ENCODE measurements at places on chromosomes 1 and 21. TPM values are rescaled to one million over a fixed set of nuclear protein-coding genes. Genes with fewer than 3 reads are reported as not detected.

Gene APOBEC4
- polyA plus RNA-seq, result not detected

Gene CFHR2
- polyA plus RNA-seq, result not detected

Gene ZNF670
- polyA plus RNA-seq, result 2.6 TPM

Gene F5
- 0.26 TPM for polyA plus RNA-seq

Gene WNT3A
- not detected for polyA plus RNA-seq

Gene OR10J1
- polyA plus RNA-seq, result not detected

Gene ERICH3
- polyA plus RNA-seq, result 0.08 TPM

Gene HAO2
- polyA plus RNA-seq, result not detected

Gene RSPO1
- polyA plus RNA-seq, result not detected

Gene TFF2
- not detected for polyA plus RNA-seq

DNA sequence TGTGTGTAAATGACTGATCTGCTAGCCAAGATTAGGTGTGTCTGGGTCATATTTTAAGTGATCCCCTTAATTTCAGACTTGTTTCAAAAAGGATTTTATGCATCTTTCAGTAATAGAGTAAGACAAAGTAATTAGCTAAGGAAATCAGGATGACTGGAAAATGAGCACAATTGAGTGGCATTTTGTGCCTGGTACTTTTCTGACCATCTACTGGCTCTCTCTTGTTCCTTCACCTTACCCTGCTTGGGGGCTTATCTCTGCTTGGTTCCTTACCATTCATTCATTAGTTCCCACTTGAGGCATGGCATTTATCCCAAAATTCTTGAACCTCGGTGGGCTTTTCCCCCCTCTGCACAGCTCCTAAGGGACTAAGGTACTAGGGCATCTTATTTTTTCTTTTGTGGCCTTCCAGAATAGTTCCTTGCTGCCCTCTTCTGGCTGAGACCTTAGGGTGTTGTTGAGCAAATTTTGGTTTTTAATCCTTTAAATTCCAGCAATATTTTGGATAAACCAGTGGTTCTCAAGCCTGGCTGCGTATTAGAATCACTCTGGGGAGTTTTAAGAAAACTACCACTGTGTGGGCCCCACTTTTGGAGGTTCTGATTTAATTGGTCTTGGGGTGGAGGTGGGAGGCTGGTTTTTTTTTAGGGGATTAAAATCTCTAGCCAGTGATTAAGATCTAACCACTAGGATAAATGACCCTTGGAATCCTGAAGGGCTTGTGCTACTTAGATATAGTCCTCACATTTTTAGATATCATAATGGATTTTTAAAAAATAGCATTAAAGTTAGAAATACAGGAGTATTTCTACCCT is 50.8 kb downstream of the HS2ST1 start:
- no peak for DNase-seq

- DNase-seq, result no peak
Observed at GRCh38 chr1:70966018-70966638, 81.5 kb downstream of the PTGER3 start.

GRCh38 chr1:213905344-213905743 is 82.4 kb upstream of the PROX1 start:
- DNase-seq, result peak; percentile 45

DNA sequence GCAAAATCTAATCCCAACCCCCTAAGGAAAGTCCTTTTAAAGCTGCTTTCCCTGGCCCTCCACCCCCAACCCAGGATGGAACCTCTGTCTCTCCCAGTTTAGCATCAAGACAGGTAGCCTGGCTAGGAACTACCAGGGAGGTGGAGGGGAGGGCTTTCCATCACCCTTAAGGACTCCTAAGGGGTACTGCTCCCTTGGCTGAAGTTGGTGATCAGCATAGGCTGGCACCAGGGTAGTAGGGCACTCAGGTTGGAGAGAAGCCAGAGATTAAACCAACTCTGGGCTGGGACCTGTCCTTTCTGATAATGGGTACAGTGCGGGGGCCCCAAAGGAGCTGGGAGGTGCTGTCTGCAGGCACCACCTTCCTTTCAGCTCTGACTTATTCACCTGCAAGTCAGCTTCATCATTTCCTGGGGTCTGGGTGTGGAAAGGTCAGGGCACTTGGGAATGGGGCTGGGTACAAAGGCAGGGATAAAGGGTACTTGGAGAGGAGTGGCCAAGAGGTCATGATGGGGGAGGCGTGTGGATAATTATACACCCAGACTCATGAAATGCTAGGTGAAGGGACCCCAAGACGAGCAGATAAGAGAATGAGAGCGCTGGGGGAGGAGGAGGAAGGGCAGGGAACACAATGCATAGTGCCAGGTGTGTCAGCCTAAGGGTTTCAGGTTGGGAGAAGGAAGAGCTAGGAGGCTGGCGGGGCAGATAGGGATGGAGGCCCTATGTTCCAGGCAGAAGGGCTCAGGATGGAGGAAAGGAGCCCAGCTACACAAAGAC is 1.2 kb downstream of the ARHGEF2 start:
- no peak for DNase-seq

DNA sequence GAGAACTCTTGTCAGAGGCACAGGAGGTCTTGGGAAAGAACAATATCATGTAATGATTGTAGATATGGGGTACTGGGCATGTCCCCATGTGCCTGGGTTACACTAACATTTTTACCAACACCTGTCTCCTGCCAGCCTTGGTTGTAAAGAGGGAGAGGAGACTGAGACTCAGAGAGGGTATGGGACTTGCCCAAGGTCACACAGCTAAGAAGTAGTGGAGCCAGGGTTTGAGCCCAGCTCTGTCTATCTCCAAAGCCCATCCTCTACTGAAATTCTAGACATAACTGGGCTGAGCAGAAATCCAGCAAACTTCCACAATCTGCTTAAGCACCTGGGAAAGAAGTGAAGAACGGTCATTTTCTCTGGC is 2.6 kb upstream of the THEMIS2 start:
- no peak for DNase-seq

GRCh38 chr1:12344596-12345349 is 114.9 kb downstream of the VPS13D start:
- DNase-seq, result peak; percentile 34

DNA sequence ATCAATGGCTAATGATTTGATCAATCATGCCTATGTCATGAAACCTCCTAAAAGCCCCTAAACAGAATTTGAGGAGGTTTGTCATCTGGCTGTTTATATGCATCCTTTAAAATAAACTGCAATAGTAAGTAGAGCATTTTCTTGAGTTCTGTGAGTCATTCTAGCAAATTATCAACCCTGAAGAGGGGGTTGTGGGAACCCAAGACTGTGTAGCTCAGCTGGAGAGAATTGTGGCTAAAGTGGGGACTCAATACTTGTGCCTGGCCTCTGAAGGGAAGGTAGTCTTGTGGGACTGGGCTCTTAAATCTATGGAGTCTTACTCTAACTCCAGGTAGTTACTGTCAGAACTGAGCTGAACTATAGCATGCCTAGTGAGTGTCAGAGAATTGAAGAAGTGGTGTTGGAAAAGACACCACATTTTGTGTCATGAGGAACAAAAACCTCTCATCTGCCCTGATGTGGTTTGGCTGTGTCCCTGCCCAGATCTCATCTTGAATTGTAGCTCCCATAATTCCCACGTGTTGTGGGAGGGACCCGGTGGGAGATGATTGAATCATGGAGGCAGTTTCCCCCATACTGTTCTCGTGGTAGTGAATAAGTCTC is 402.4 kb downstream of the USH2A start:
- no peak for DNase-seq

- no peak for DNase-seq
Observed at GRCh38 chr1:9759939-9760338, 63.8 kb downstream of the CLSTN1 start.

GRCh38 chr1:180560200-180560867 is 1.6 kb downstream of the OVAAL start:
- no peak for DNase-seq

GRCh38 chr21:44377922-44378645 is 24.7 kb downstream of the TRPM2 start:
- no peak for DNase-seq

DNA sequence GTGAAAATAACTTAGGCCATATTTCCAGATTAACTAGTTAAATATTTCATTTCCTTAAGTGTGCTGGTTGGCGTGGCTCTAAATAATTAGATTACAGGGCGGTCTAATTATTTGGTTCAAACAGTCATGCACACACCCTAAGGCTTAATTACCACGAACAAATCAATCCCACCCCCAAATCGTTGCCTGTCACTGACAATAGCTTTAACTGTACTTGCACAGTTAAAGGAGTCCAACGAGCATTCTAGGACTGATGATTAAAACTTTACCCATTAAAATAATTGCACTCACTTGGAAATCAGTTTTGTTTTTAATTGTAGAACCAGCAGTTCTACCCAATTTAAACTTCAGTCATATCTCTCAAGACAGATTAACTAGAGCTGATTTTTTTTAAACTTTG is 1.5 kb upstream of the POU2F1 start:
- DNase-seq, result no peak

GRCh38 chr1:86068271-86068721 is 88.3 kb downstream of the COL24A1 start:
- peak; percentile 15 for DNase-seq

DNA sequence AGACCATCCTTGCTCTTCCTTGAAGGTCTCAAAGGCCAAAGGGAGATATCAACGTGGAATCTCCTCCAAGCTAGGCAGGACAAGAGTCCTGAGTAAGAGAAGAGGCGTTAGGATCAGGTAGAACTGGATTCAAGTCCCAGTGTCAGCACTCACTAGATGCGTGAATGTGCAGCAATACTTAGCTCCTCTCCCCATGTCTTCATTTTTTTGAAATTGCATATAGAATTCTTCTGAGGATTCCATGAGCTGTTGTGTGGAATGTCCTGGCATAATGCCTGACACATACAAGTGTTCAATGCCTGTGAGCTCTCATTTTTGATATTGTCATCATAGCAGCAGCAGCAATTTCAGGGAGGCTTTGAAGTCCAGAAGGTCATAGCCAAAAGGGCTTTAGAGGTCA is 333.2 kb downstream of the KCNH1 start:
- no peak for DNase-seq

DNA sequence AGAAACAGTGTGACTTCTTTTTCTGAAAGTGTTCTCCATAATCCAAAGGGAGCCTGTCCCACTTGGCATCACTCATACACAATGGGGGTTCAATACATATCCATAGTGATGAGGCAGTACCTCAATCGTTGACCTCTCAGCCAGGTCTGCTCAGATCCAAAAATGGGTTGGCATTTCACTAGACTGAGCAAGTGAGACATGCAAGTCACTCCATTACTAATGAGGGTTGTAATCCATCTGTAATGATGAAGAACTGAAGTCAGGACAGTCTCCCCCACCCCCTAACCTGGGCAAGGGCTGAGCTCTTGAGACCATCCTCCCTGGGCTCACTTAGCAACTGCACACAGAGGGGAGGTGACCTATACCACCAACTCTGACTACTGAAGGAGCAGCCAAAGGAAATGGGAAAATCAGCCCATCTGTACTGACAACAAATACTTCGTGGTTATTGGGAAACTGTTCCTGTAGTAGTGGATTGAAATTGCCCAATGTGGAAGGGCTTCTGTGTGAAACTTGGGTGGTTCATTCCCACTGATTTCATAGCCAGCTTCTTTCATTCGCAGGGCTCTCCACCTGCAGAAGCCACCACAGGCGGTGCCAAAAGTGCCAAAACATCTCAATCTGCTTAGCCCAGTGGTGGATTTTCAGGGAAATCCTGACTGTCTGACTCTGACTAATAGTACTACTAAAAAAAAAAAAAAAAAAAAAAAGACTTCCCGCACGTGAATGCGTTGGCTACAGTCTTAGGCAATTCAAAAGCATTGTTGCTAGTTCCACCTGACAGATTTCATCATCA is 5.0 kb downstream of the NGF start:
- DNase-seq, result no peak

GRCh38 chr1:76782809-76783208 is 84.5 kb upstream of the ST6GALNAC5 start:
- DNase-seq, result no peak

GRCh38 chr21:14600569-14601297 is 54.6 kb upstream of the SAMSN1 start:
- no peak for DNase-seq

GRCh38 chr1:160467576-160467975 is 55.5 kb downstream of the SLAMF6 start:
- DNase-seq, result no peak

DNA sequence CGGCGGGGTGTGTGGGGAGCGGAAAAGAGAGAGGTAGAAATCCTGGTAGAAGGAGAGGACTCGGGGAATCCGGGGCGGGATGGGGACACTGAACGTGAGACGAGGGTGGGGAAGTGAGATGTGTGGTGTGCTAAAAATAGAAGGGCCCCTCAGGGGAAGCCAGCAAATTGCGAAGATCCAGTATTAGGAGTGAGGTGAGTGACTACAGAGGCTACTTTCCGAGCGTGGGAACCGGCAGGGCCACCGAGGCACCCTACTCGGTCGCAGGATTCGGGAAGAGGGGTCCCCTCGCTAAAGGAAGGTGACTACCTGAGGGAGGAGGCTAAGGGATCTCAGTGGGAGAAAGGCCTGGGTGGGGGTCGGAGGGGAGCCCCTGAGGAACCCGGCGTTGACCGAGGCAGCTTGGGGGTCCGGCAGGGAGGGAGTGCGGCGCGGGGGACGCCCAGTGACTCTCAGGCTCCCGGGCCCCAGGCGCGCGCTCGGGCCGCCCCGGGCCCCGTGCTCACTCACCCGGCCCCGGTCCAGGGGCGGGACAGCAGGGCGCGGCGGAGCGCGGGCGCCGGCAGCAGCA is 318 bp downstream of the ALDH4A1 start:
- DNase-seq, result no peak

- no peak for DNase-seq
Observed at GRCh38 chr1:24388331-24388885, 25.2 kb downstream of the STPG1 start.

DNA sequence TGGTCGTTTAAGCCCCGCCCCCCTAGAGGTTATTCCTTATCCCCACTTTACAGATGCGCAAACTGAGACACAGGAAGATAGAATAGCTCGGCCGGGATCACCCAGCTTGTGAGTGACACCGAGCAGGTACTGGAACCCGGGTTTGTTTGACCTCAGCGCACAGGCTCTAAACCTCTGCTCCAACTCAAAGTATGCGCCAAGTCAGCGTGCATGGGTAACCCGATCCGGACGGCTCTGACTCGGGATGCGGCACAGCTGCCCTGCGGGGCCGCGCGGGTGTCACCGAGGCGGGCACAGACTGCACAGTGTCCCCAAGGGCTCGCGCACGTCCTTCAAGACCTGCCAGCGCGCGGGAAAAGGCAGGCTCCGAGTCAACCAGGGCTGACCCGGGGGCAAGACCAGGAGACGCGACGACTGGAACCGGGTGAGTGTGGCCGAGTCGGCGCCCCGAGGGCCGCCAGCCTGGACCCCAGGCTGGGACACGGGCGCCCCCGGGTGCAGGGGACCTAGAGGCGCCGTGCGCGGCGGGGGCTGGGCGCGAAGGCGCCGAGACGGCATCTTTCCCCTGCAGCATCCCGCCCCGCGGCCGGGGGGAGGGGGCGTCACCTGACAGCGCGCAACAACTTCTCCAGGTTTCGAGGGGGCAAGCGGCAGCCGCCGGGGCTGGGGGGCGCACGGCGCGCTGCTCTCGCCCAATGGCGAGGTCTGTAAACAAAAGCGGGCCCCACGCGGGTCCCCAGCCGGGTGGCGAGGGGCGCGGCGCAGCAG is 101.9 kb upstream of the SOD1 start:
- DNase-seq, result no peak

DNA sequence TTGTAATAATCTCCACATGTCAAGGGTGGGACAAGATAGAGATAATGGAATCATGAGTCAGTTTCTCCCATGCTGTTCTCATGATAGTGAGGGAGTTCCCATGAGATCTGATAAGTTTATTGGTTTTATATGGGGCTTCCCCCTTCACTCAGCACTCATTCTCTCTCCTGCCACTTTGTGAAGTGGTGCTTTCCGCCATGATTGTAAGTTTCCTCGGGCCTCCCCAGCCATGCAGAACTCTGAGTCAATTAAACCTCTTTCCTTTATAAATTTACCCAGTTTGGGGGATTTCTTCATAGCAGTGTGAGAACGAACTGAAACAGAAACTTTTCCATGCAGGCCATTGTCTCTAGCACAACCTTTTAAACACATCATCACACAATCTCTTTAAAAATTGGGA is 221.5 kb upstream of the BRINP3 start:
- no peak for DNase-seq

Measured in hindlimb muscle (tissue), 1 donor.